ENCODE measurements at places on chromosomes 16 and 17.

DNA sequence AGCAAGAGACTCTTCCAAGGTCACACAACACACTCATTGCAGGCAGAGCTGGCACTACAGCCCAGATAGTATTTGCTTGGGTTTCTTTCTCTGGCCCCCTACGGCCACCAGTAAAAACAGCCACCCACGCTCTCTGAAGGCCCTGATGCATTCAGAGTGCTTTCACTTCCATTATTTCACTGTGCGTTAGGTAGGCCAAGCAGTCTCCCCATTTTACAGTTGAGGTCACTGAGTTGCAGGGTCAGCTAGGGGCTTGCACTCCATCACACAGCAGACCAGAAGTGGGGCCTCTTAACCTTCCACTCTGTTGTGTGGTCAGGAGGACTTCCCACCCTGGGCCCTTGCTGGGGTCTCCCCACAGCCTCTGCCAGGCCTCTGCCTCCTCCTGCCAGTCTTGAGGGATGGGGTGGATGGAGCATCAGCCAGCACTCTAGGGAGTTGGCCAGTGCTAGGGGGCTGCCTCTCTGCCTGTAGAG lies 2.5 kb downstream of the TBX21 start:
- no peak for DNase-seq

DNA sequence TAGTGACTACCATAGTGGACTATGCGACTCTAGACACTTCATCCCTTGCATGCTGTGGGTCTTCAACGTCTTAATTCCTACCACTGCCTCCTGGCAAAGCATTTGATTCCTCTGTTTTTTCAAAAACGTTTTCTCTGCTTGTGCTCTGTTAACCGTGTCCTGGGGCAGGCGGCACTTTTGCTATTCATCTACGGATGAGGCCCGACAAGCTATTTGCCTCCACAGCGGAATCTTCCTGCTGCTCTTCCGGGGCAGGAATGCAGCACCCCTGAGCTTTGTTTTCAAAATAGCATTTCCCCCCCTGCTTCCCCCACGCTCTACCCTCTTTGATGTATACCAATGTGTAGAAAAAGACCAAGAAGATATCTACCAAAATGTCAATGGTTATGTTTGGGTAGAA lies 39.8 kb upstream of the METTL16 start:
- DNase-seq = no peak

GRCh38 chr17:56976941-56977608 lies 856 bp upstream of the SCPEP1 start:
- DNase-seq = no peak

GRCh38 chr17:14355556-14355955 lies 54.7 kb downstream of the HS3ST3B1 start:
- DNase-seq = no peak

DNA sequence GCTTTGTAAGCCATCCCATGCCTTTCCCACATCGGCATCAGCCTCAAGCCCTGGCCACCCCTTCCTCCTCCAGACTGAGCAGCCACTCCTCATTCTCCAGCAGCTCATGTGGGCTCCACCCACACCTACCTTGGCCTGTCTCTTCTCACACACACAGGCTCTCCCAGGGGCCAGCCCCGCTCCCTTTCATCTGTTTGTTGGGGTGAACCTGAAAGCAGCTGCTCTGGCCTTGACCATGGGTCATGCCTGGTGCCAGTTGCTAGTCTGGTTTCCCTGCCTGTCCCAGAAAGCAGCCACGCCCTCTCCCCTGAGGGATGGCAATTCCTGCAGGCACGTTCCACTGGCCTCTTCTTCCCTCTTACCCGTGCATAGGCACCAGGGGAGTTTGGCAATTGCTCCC lies 11.4 kb upstream of the TMEM238L start:
- DNase-seq = no peak
